Activated CD4-positive, alpha-beta T cell treated with anti-CD3 and anti-CD28 coated beads, Interleukin-2, amount 10 ng/mL, durations not matched to agents 7 days and 5 days (primary cell): ENCODE measurements at places on chromosomes 13 and 19. TPM values are rescaled to one million over a fixed set of nuclear protein-coding genes. Genes with fewer than 3 reads are reported as not detected.

- DNase-seq = no peak
Observed at GRCh38 chr19:39106194-39106593, 19.4 kb upstream of the PAK4 start.

- DNase-seq = peak; percentile 73
Observed at GRCh38 chr19:1025960-1026782, at the start of gene CNN2. Gene CNN2, plus strand, starts transcription at chr19:1026608. Its CDS starts 54 bp downstream, at chr19:1026662.

GRCh38 chr13:107234319-107235073, 666.6 kb upstream of the ARGLU1 start:
- no peak for DNase-seq

- no peak for DNase-seq
Observed at GRCh38 chr19:290372-291005, 714 bp downstream of the PLPP2 start.

GRCh38 chr13:73721571-73721970, 412.6 kb downstream of the KLF12 start:
- DNase-seq = no peak

DNA sequence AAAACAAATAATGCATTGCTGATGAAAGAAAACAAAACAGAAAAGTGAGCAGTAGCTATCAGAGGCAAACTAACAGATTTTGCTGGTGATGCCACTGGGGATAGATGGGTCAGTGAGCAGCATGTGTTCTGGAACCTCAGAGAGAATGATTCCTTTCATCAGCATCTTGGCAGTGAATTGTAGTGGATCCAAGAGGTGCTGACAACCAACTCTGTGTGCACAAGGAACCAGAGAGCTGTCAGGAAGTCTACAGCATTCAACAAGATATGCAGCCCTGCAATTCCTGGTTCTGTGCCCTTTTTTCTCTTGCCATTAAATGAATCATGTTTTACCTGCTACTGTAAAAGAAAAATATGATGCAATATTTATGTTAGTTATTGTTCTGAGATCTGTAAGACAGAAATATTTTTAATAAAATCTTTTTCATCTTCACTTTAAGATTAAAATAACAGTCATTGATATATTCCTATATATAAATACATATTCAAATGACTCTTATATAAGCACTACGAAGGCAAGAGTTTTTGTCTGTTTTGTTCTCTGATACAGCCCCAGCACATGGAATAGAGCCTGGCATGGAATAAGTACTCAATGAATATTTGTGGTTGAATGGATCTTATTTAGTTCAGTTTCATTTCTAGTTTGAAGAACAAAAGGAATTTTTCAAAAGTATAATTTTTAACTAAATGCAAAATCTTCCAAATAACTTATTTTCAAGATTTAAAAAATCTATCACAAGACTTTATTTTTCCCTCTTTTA, 80.8 kb downstream of the FREM2 start:
- DNase-seq = no peak

GRCh38 chr13:80132741-80133601, 208.0 kb downstream of the SPRY2 start:
- DNase-seq = no peak

- DNase-seq = no peak
Observed at GRCh38 chr13:110293649-110294048, 13.3 kb downstream of the COL4A1 start.

- no peak for DNase-seq
Observed at GRCh38 chr13:20015763-20016162, 57.2 kb downstream of the ZMYM2 start.

TEX26 gene
- not detected for total RNA-seq

KLK3 gene
- total RNA-seq = not detected
